ENCODE measurements at places on chromosomes 3 and 15. TPM values are rescaled to one million over a fixed set of nuclear protein-coding genes. Genes with fewer than 3 reads are reported as not detected.

The FANCD2OS gene
- total RNA-seq, result not detected

DNA sequence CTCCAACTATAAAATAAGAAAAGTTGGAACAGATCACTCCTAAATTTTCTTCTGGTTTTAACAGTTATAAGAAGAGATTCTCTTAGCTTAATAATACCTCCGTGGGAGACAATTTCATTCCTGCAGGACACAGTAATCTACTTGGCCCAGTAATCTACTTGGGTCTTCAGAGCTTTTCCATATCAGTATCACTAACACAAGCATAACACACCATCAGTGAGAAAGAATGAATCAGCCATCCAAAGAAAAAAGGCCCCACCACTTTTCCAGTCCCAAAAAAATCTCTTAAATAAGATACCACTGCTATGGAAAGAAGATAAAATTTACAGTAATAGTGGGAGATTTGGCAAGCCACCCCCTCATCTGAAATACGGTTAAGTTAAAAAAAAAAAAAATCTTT lies 20.2 kb downstream of the SIN3A start:
- H3K27me3 ChIP-seq, result no peaks in the 10 kb centered on the region
- no peak overlapping the region for H3K27ac ChIP-seq
- no peak overlapping the region for H3K4me3 ChIP-seq
- H3K4me1 ChIP-seq, result peaks cover 15% of the 10 kb centered on the region

DNA sequence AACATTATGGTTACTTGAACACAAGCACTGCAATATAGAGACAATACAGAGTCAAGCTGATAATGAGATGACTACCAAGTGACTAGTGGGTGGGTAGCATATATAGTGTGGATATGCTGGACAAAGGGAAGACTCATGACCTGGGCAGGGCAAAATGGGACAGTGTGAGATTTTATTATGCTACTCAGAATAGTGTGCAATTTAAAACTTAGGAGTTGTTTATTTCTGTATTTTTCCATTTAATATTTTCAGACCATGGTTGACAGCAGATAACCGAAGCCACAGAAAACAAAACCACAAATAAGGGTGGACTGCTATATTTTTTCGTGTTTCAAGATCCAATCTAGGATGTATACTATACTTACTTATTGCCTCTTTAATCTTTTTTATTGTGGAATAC lies 19.6 kb downstream of the GALK2 start:
- peaks cover 8% of the 10 kb centered on the region for H3K4me1 ChIP-seq
- no peak for DNase-seq
- H3K27me3 ChIP-seq, result no peaks in the 10 kb centered on the region
- H3K27ac ChIP-seq, result no peak overlapping the region

The PGBD4 gene
- 2.9 TPM for total RNA-seq

- no peaks in the 10 kb centered on the region for H3K36me3 ChIP-seq
- no peak for DNase-seq
- no peak overlapping the region for H3K27ac ChIP-seq
- H3K27me3 ChIP-seq, result no peaks in the 10 kb centered on the region
- H3K4me3 ChIP-seq, result no peak overlapping the region
Measured at GRCh38 chr3:156923349-156923748, 97.2 kb downstream of the LEKR1 start.

DNA sequence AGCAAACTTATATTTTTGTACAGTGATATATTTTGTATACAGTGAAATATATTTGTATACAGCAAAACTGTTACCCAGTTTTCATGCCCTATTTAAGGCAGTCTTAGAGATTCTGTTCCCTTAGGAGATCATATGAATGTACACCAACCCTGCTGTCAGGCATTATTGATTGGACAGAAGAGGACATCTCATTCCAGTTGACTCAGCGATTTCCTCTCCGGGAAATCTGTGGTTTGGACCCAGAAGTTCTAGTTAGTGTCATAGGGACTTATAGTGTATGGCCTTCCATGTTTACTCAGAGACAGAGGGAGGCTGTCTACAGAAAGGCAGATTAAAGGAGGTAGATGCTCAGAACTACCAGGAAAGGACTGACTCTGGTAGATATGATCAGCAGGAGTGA lies 318.8 kb upstream of the KCNMB2 start:
- no peaks in the 10 kb centered on the region for H3K36me3 ChIP-seq
- no peak overlapping the region for H3K27ac ChIP-seq
- H3K4me3 ChIP-seq, result no peak overlapping the region
- DNase-seq, result no peak
- H3K27me3 ChIP-seq, result no peaks in the 10 kb centered on the region

DNA sequence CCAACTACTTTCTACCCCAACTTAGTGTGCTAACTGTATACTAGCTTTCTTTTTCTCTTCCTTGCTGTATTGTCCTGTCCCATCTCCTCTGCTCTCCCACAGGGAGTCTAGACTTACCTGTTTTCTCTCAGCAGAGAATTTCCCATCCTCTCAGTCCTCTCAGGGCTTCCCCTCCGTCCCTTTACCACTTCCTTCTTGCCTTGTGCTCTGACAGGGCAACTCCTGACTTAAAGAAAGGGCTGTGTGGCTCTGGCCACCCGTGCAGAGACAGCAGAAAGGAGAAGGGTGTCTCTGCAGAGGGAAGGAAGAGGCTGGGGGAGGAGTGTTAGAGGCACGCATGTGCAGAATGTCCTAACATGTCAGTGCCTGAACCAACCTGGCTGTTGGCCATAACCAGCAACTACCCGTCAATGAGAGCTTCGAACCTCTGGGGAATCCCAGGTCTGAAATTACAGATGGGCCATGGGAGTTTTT lies at the start of gene GCSAM:
Gene GCSAM (minus strand): TSS at position 274 of the 474 bp plus-strand sequence. CDS start 128 bp downstream, at position 146.
- peak; percentile 68 for DNase-seq
- H3K27ac ChIP-seq, result peak within 1 kb of the TSS; percentile 83
- H3K4me1 ChIP-seq, result peaks cover 66% of the 10 kb centered on the region

DNA sequence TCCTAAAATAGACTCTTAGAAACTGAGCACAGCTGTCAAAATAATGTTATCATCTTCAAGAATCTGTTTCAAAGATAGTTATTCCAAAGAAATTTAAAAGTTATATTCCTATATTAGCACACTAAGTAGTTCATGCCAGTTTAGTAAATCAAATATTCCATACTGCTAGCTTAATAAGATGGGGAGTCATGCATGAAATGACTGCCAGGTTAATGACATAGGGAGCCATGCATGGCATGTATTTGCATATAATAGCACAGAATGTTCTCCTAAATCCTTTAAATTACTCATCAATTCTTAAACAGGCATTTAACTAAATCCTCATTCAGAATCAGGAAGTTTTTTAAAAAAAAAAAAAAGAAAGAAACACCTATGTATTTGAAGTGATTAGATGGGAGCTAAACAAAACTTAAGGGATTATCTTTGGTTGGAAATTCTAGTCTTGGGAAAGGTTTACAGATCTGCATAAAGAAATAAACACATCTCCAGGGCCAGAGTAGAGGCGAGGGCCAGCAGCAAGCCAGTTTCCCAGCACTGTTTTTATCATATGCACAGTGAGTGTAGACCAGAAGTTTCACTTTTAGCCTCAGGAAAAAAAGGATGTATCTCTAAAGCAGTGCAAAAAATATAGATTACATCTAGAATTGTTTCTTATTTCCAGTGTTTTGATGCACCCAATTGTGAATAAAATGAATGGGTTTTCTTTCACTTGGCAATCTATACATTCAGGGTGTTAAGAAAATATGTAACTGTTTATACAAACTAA lies 366.4 kb upstream of the AGTR1 start:
- H3K4me1 ChIP-seq, result no peaks in the 10 kb centered on the region
- H3K27ac ChIP-seq, result no peak overlapping the region
- no peak overlapping the region for H3K4me3 ChIP-seq

DNA sequence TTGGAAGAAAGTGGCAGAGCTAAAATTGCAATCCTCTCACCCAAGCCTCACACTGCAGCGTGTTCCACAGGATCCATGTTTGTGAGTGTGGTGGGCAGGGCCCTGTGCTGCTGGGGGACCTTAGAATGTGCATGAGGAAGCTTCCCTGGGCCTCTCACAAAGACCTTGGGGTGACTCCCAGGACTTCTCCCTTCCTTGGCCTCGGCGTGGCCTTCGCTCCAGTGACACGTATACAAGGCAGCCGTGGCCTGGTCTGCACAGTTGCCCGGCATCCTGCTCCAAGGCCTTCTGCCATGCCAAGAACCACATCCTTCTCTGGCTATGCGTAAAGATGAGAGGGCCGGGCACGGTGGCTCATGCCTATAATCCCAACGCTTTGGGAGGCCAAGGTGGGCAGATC lies 196.4 kb downstream of the UACA start:
- H3K4me1 ChIP-seq, result peaks cover 3% of the 10 kb centered on the region
- H3K27ac ChIP-seq, result no peak overlapping the region
- no peaks in the 10 kb centered on the region for H3K36me3 ChIP-seq
- H3K27me3 ChIP-seq, result peaks cover 10% of the 10 kb centered on the region
- no peak overlapping the region for H3K4me3 ChIP-seq
- DNase-seq, result no peak

The CD96 gene
- 303 TPM for total RNA-seq

The IQCF5 gene
- not detected for total RNA-seq

- H3K36me3 ChIP-seq, result no peaks in the 10 kb centered on the region
- H3K27ac ChIP-seq, result no peak overlapping the region
- H3K27me3 ChIP-seq, result peaks cover 24% of the 10 kb centered on the region
- H3K4me1 ChIP-seq, result peaks cover 21% of the 10 kb centered on the region
- H3K4me3 ChIP-seq, result no peak overlapping the region
Measured at GRCh38 chr15:78567531-78567930, 2.2 kb downstream of the CHRNA5 start.

The PTX3 gene
- total RNA-seq, result not detected

The ACKR2 gene
- total RNA-seq, result 2.8 TPM

DNA sequence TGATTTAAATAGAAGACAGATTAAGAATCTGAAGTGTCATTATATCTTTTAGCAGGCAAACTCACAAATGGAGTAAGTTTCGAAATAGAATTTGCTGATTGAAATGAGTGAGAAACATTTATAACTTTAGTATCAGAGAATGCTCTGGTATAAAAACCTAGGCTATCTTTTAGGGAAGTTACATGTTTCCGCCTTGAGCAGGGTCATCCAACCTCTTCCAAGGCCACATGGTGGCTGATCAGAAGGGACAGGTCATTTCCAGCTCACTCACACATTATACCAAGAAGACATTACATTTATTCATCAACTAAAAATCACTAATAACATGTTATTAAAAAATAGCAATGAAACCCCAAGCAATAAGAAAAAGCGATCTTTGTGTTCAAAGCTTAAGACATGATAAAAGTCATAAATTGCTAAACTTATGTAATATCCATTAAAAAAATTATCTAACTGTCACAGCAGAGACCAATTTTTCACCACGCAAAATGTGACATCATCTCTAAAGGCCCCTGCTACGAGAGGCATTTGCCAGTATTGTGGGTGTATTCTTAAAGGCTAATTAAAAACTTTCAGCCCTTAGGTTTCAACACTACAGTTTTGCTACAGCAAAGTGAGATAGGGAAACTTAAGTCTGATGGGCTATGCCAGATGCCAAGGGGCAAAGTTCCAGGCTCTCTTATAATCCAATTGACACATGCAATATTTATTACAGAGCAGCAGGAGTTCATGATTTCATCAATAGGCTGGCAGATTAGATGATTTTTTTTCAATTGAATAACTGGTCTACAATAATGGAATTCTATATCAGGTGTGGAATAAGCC lies 240.4 kb upstream of the TBL1XR1 start:
- no peaks in the 10 kb centered on the region for H3K36me3 ChIP-seq
- H3K27me3 ChIP-seq, result no peaks in the 10 kb centered on the region
- H3K4me1 ChIP-seq, result no peaks in the 10 kb centered on the region
- DNase-seq, result no peak

GRCh38 chr3:63791974-63792373 lies 27.1 kb upstream of the C3orf49 start:
- H3K4me1 ChIP-seq, result no peaks in the 10 kb centered on the region
- H3K27me3 ChIP-seq, result no peaks in the 10 kb centered on the region
- no peak overlapping the region for H3K4me3 ChIP-seq
- no peak for DNase-seq

- no peaks in the 10 kb centered on the region for H3K36me3 ChIP-seq
- H3K27me3 ChIP-seq, result no peaks in the 10 kb centered on the region
- DNase-seq, result peak; percentile 51
- H3K4me3 ChIP-seq, result no peak overlapping the region
Measured at GRCh38 chr3:129690406-129690805, 83.9 kb upstream of the PLXND1 start.

The ENTPD3 gene
- total RNA-seq, result not detected

- H3K36me3 ChIP-seq, result no peaks in the 10 kb centered on the region
- no peak for DNase-seq
- H3K4me1 ChIP-seq, result peaks cover 9% of the 10 kb centered on the region
- no peak overlapping the region for H3K27ac ChIP-seq
- peaks cover 82% of the 10 kb centered on the region for H3K27me3 ChIP-seq
- peak overlapping the region; percentile 28 for H3K4me3 ChIP-seq
Measured at GRCh38 chr15:52785672-52786406, 4.3 kb downstream of the ONECUT1 start.

The SH2D7 gene
- 0.31 TPM for total RNA-seq

DNA sequence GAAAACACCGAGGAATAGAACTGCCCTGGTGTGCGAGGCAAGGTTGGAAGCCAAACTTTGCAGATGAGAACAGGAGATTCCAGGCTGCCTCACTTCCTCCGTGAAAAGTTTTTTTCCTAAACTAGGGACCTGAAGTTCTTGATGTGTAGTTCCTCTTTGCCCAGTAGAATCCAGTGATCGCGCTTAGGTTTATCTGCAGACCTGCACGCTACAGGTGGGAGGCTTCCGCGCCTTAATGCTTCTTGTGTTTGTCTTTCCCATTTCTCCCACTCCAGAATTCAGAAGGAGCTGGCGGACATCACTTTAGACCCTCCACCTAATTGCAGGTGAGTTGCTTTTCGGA lies 5.4 kb downstream of the UBE2E1 start:
- no peak for DNase-seq
- H3K4me3 ChIP-seq, result peak overlapping the region; percentile 91
- H3K4me1 ChIP-seq, result peaks cover 59% of the 10 kb centered on the region

DNA sequence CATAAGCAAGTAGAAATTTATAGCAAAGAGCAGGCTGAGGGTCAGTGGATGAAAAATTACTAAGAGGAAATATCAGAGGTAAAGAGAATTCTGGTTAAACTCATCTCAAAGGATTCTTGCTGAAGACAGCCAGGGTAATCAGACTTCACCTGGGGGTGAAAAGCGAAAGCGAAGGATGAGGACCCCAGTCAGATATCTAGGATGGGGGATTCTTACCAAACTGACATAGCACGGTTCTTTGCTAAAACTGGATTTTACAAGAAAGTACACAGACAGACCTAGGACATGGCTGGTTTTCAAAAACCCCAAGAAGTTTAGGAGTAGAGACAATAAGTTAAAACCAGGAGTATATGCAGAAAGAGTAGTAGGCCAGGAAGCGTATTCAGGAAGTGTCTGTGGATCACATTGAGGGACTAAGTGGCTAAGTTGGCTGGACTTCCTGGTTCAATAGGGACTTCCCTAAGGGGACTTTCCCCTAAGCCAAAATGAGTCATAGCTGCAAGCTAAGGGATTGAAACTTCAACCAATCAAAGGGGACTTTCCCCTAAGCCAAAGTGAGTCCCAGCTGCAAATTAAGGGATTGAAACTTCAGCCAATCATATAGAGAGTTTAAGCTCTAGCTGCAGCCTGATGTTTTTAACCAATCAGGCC lies 2.4 kb upstream of the CFAP91 start:
- no peak overlapping the region for H3K4me3 ChIP-seq
- DNase-seq, result peak; percentile 32
- peak overlapping the region; percentile 30 for H3K27ac ChIP-seq
- H3K36me3 ChIP-seq, result peaks cover 8% of the 10 kb centered on the region
- H3K4me1 ChIP-seq, result peaks cover 38% of the 10 kb centered on the region
- peaks cover 7% of the 10 kb centered on the region for H3K27me3 ChIP-seq

The GUCA1C gene
- total RNA-seq, result not detected

GRCh38 chr3:50592568-50592967 lies 19.0 kb downstream of the CISH start:
- H3K36me3 ChIP-seq, result peaks cover 35% of the 10 kb centered on the region
- peaks cover 90% of the 10 kb centered on the region for H3K4me1 ChIP-seq
- no peak for DNase-seq

The ROPN1 gene
- not detected for total RNA-seq

The LXN gene
- 8.7 TPM for total RNA-seq

GRCh38 chr15:62360332-62361097 lies 195.4 kb upstream of the C2CD4B start:
- DNase-seq, result no peak
- H3K27ac ChIP-seq, result no peak overlapping the region
- H3K27me3 ChIP-seq, result peaks cover 14% of the 10 kb centered on the region
- no peak overlapping the region for H3K4me3 ChIP-seq

Data from activated CD8-positive, alpha-beta T cell treated with anti-CD3 and anti-CD28 coated beads, Interleukin-2, amount 10 ng/mL, durations not matched to agents 7 days and 5 days (primary cell).